ENCODE measurements at places on chromosomes 2 and 18.

- DNase-seq: no peak
These were observed 48.0 kb upstream of the ATP6V1B1 start for GRCh38 chr2:70887550-70888246.

GRCh38 chr2:181464966-181465365 is 7.8 kb downstream of the ITGA4 start:
- DNase-seq: no peak

DNA sequence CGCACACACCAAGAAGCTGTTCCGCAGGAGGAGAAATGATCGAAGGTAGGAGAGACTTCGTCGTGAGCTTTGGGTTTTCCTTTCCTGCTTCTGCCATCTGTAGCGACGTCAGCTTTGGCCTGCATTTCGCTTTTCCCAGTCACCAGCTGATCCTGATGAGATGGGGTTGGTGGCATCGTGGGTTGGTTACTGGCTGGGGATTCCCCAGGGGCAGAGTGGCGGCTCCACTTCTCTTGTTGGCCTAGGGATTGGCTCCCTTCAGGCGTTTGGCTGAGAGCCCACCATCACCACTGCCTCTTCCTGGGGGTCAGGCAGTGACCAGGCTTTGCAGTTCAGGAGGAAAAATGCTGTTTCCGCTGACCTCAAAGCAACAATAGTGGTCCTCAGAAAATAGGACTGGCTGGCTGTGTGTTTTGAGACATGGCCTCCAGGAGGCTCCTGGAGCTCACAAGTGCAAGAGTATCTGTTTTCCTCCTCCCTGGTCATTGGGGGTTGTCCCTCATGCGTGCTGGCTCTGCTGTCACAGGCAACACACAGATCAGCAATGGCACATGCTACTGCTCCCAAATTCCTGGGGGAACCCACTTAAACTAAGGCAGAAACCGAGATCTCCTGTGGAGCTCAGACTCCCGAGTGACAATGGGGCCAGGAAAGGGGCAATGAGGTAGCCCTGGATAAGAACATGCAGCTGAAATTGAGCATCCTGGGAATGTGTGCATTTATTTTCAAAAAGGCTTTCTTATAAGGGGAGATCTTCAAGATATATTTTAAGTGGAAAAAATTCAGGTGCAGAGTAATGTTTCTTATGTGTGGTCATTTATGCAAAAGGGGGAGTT is 173.0 kb downstream of the CTIF start:
- DNase-seq: no peak

- no peak for DNase-seq
These were observed 104.7 kb upstream of the NOSTRIN start for GRCh38 chr2:168697668-168698121.

DNA sequence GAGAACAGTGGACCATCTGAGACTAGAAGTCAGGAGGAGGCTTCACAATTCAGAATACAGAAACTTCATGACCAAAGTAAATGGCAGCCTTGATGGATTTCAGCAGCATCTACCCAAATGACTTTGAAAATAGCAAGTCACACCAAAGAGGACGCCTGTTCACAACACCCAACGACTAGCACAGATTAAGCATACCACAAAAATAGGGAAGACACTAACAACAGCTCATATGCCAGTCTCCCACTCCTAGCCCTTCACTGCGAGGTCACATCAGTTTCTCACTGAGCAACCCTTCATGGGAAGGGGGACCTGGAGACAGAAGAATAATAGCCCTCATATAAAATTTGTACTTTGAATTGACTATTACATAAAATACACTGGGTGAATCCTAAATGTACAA is 228.4 kb upstream of the SLC39A10 start:
- no peak for DNase-seq

- no peak for DNase-seq
These were observed 6.1 kb downstream of the SP100 start for GRCh38 chr2:230422149-230422548.

GRCh38 chr2:107822302-107822701 is 4.4 kb upstream of the RGPD4 start:
- no peak for DNase-seq

DNA sequence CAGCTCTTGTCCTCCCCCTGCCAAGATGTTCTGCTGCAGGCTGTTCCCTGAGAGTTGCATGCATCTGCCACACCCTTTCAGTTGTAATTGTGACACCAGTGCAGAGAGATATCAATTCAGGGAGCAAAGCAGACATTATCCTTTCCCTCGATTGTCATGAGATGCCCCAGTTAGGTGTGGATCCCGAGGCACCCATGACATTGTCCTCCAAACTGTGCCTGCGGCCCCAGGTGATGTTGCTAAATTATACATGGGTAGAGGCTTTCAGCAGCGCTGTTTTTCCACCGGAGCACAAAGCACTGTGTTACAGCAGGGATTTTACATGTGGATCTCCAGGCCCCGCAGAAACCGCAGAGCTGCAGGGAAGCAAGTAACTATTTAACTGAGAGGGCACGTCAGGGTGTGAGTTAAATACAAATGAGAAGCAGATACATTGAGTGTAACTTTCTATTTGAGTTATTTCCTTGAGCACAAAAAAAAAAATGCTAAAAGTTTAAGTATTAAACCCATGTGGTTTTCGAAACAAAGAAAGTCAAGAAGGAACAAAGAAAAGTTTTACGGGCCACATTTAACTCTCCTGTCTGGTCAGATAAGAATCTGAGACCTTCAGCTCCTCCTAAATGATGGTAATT is 90.3 kb upstream of the BCL2L11 start:
- no peak for DNase-seq

GRCh38 chr2:179096090-179096489 is 46.2 kb upstream of the CCDC141 start:
- DNase-seq: no peak

- no peak for DNase-seq
These were observed 1.5 kb downstream of the LBX2 start for GRCh38 chr2:74497777-74498499.

- DNase-seq: peak; percentile 68
These were observed 196.5 kb downstream of the SATB2 start for GRCh38 chr2:199261239-199261638.
